ENCODE measurements at places on chromosomes 2 and 18.

- no peak for DNase-seq
Measured at GRCh38 chr2:144211065-144211464, 308.9 kb downstream of the ZEB2 start.

DNA sequence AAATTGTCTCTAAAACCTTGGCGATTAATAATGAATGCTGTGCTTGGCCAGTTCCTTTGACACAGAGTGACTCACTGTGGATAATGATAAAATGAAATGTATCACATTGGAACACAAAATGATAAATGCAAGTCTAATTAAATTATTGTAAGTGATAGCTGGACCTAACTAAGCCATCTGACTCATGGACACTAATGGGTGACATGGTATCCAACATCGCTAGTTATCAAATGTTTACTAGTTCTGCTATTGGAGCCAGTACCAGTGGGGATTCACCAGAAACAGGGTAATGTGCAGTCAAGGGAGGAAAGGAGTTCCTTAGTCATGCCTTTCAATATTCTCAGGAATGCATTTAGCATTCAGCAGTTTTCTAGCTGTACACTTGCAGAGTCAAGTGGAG, 736.3 kb upstream of the ACVR2A start:
- peak; percentile 20 for DNase-seq

- DNase-seq, result no peak
Measured at GRCh38 chr2:218990612-218991011, 2.6 kb downstream of the CRYBA2 start.

DNA sequence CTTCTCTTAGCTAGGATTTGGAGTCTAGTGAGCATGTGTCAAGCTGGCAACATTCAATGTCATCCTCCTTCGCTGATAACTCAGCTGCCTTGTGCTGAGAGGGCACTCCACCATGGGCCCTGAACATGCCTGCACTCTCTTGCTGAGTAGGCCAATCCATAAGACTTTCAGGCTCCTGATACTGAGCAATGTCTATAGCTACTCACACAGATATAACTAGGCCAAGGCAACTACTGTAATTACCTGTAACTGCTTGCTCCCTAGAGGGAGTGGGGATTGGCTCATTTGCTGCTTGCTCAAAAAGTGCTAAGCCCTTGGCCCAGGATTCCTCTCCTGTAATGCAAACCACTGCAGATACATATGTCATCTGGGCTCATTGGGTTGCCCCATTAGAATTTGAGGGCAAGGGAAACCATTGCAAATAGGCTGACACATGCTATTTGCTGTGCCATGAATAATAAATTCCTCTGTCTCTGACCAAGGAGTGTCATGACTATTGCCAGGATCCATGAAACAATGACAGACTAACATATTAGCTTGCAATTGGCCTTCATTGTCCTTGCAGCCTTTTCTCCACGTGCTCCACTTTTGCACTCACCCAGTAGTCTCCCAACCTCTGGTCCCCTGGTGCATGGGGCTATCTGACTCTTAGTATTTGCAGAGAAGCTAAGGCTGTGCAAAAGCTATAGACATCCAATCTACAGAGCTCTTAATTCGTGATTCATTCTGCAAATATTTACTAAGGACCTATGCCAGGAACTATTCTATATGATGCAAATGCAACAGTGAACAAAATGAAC, 36.9 kb upstream of the BMPR2 start:
- DNase-seq, result no peak

DNA sequence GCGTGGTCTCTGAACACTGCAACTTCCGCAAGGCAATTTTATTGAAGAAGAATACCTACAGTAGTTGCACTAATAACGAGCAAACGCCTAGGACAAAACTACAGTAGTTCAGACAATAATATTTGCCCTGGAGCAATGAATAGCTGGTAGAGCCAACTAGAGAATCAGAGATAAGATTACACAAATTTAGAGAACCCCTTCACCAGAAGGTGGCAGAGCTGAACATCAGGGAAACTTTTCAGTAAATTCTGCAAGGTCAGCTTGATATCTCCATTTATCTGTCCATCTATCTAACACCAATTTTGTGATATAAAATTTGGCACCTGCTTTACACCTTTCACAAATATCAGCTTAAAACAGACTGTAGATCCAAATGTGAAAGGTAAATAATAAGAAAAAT, 43.8 kb downstream of the CDH19 start:
- peak; percentile 11 for DNase-seq

DNA sequence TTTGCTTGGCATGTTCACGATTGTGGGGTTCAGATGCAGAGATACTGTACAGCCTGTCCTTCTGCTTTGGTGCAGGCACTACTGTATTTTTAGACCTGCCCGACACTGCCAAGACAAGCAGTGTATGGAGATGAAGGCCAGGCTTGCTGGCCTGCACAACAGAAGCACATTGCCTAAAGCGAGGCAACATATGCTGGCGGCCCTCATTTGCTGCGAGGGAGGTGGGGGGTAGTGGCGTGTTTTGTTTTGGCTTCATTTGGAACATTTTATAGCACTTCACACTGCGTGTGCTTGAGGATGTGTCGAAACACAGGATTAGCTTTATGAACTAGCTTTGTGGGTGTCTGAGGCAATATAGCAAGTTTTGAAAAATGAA, 27.0 kb downstream of the TMEM182 start:
- no peak for DNase-seq

GRCh38 chr2:12592296-12592695, 124.4 kb upstream of the TRIB2 start:
- no peak for DNase-seq

GRCh38 chr2:176150584-176151441, 537 bp upstream of the HOXD4 start:
- DNase-seq, result no peak

- no peak for DNase-seq
Measured at GRCh38 chr18:51390702-51391101, 193.2 kb upstream of the MEX3C start.

DNA sequence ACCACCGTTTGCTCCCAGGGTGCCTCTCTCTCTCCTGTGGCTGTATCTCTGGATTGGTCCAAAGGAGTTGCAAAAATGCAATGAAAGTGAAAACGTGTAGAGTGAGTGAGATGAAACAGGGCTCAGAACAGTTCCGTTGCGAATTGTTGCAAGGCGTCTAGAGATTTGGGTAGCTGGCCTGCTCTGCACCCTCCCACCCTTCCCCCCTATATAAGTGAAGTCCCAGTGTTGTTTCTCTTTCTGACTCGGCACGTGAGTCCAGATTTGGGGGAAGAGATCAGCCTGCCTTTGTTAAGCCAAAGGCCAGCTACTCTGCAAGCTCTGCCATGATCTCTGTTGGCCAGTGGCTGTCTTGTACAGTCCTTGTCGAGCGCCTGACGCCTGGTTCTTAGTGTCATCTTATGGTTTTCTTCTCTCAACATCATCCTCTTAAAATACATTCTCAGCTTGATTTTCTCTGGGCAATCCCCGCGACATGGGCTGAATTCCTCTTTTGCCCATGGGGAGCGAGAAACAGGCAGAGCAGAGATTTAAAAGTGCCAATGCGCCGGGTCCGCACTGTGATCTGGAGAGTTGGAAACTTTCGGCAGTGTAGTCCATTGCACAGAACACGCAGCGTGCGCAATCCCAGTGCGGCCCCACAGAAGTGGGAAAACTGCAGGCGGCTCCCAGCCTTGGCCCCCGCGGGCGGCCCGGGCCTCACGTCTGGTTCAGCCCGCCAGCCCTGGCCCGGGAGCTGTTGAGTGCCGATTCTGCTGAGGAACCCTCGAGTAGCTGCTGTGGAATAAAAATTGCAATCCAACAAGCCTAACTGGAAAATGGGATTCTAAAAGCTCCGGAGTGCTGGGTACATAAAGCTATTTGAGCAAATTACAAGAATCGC, 9.3 kb downstream of the MEIS1 start:
- no peak for DNase-seq

DNA sequence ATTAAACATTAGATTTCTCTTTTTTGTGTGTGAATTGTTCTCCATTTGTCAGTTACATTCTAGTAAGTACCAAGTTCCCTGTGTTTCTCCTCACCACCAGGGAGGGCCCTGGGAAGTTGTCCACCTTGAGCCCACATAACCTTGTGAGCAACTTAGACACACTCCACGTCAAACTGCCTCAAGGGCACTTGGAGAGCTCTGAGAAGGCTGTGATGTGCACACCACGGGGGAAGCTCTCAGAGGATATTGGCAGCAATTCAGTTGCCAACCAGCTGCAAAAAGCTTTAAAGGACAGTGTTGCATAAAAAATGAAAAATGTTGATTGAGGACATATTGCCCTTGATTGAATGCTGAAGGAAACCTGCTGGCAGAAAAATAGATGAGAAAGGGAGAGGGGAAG, 743.6 kb downstream of the RNF144A start:
- no peak for DNase-seq

DNA sequence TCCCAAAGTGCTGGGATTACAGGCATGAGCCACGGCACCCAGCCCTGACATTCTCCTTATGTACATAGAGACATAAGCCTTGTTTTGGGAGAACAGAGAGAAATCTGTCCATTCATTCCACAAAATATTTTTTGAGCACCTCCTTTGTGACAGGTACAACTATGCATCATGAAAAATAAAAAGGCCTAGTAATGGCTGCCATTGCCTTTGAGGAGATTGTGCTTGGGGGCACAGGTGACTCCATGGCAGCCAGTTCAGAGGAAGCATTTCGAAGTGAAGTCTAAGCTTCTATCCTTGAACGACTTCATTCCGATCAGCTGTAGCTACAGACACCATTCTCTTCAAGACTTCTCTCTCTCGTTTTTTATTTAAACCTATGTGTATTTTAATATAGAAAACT, 10.5 kb upstream of the MYCN start:
- no peak for DNase-seq

GRCh38 chr2:39547811-39548719, 111.0 kb upstream of the MAP4K3 start:
- DNase-seq, result no peak

DNA sequence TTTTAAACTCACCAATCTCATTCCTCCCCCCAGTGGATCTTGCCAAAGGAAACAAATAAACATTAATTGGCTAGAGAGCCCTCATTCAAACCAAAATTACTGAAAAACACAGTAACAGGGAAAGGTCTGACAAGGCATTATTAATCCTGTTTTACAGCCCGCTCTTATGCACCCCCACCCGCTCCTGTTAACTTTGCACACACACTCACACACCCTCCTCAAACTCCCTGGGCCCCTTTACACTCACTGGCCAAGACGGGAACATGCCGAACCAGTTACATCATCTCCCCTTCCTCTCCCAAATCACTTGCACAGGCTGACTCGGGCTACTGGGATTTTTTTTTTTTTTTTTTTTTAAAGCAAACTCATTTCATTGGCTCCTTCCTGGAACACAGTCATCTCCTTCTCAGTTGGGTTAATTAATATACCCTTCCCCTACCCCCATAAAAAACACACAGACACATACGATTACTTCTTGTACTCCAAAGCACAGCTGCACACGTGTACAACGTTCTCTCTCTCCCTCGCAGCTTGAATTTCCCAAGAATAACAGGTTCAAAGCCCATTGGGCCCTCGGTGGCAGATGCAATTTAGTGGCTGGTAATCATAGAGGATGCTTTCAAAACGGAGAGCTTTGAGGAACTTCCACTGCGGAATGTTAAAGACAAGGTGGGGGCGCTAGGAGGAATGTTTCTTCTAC, 31.8 kb downstream of the KLF7 start:
- DNase-seq, result peak; percentile 60

GRCh38 chr2:74281141-74281975, 61.9 kb downstream of the SLC4A5 start:
- no peak for DNase-seq

- DNase-seq, result no peak
Measured at GRCh38 chr2:189821953-189822748, 37.9 kb downstream of the PMS1 start.

DNA sequence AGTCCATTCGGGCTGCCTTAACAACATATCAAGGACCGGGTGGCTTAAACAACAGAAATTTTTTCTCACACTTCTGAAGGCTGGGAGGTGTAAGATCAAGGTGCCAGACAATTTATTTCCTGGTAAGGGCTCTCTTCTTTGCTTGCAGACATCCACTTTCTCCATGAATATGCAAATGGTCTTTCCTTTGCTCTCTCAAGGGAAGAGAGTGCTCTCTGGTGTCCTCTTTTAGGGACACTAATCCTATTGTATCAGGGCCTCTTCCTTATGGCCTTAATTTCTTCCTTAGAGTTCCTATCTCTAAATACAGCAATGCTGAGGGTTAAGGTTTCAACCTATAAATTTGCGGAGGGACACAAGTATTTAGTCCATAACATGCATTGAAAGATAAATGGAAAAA, 770.8 kb downstream of the DSC3 start:
- DNase-seq, result no peak

DNA sequence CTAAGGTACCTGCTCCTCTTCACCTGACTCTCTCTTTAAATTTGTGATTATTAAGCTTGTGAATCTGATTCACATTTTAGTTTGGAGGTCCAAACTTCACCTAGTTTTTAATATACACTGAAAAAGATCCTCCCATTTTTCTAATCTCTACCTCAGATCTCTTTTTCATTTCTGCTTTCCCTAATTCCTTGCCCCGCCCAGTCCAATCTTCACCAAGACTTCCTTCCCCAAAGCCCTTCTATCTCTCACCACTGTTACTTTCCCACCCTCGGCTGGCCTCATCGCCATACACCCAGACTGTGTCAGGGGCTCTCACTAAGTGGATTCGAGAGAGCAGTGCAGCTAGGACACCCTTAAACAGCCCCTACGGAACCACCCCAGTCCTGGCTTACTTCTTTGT, 40.0 kb downstream of the LBH start:
- DNase-seq, result no peak

GRCh38 chr18:27724362-27724761, 452.6 kb downstream of the CDH2 start:
- no peak for DNase-seq

DNA sequence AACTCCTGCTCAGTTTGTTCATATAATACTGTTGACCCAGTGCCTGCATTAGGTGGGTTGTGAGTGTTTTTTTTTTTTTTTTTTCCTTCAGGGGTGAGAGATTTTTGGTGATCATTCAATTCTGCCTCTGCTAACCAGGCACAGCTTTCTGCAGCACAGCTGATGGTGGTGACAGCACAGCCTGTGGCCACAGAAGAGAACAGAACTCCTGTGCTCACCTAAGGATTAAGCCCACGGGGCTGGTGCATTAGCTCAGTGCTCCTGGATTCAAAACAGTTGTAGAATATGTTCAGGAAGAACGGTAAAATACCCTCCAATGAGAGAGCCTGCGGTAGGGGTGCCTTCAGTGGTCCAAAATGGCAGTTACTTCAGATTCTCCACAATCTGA, 42.0 kb downstream of the PKP4 start:
- no peak for DNase-seq

- DNase-seq, result no peak
Measured at GRCh38 chr2:207815254-207815653, 45.5 kb upstream of the FZD5 start.

- DNase-seq, result no peak
Measured at GRCh38 chr18:8607776-8608742, 1.2 kb upstream of the RAB12 start.

DNA sequence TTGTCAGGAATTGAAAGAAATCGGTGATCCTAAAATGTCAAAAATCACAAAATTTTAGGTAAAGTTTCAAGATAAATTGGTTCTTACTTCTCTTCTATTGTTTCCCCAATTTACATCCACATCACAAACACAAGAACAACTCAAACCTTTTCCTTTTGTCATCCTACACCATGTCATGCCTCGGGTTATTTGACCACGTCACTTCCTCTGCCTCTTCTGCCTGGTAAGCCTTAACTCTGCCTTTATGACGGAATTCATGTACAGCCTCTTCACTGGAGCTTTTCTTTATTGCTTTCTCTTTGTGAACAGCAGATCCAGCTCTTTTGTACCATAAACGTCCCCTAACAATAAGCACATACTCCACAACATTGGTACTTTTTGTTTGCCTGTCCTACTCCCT, 258.0 kb downstream of the DPP10 start:
- no peak for DNase-seq

- no peak for DNase-seq
Measured at GRCh38 chr2:178211460-178211859, 17.1 kb downstream of the OSBPL6 start.
